Activated CD8-positive, alpha-beta memory T cell treated with anti-CD3 and anti-CD28 coated beads, Interleukin-2, amount 10 ng/mL, durations not matched to agents 7 days and 5 days (primary cell): ENCODE measurements at places on chromosomes 12 and 14.

DNA sequence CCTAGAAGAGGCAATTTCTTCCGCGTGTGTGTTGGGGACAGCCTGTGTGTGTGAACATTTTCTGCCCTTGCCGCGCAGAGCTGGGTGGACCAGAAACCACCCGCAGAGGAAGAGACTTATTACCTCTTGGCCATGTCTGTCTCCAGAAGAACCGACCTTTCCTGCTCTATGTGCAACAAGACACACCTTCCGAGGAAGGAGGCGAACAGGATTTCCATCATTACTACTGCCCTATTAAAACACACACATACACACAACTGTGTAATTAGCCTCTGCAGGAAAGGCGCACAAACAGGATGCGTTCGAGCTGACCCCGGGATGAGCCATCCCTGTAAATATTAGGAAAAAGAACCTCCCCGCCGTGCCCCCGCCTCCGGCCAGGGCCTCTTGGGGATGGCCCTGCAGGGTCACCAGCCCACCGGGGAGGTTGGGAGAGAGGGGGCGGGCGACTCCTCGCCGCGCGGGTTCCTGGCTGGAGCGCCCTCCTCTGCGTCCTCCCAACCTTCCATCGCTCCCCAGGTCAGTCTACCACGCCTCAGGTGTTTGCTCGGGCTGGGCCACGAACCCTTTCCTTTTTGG lies 484 bp upstream of the PRKCH start:
- peak overlapping the region; percentile 97 for H3K4me3 ChIP-seq
- H3K27me3 ChIP-seq, result no peaks in the 10 kb centered on the region
- peaks cover 21% of the 10 kb centered on the region for H3K4me1 ChIP-seq
- no peak for DNase-seq
- H3K27ac ChIP-seq, result peak overlapping the region; percentile 41

- DNase-seq, result no peak
- no peaks in the 10 kb centered on the region for H3K4me1 ChIP-seq
- H3K27me3 ChIP-seq, result no peaks in the 10 kb centered on the region
- H3K4me3 ChIP-seq, result no peak overlapping the region
Measured at GRCh38 chr12:131135311-131135785, 181.6 kb downstream of the ADGRD1 start.

DNA sequence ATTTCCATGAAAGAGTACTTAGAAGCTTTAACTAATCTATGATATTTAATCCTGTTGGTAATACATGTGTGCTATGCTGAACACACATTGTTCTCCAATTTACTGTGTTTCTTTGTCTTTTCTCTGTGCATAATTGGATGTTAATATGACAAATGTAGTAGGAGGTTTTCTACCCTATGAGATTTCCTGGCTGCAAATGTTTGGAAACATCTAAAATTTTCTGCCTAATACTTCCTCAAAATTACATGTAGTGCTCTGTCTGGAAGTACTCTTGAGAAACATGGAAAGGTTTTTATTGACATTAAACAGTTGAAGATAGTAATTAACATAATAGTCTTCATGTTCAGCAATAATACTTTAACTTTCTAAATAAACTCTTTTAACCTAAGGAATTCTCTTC lies 213.0 kb downstream of the KITLG start:
- H3K36me3 ChIP-seq, result no peaks in the 10 kb centered on the region
- H3K27me3 ChIP-seq, result peaks cover 9% of the 10 kb centered on the region
- H3K27ac ChIP-seq, result no peak overlapping the region
- DNase-seq, result no peak
- H3K4me3 ChIP-seq, result no peak overlapping the region

- H3K4me1 ChIP-seq, result no peaks in the 10 kb centered on the region
- no peaks in the 10 kb centered on the region for H3K36me3 ChIP-seq
- no peak for DNase-seq
- H3K27me3 ChIP-seq, result no peaks in the 10 kb centered on the region
- H3K4me3 ChIP-seq, result no peak overlapping the region
- H3K27ac ChIP-seq, result no peak overlapping the region
Measured at GRCh38 chr12:77667101-77667500, 163.6 kb upstream of the NAV3 start.

DNA sequence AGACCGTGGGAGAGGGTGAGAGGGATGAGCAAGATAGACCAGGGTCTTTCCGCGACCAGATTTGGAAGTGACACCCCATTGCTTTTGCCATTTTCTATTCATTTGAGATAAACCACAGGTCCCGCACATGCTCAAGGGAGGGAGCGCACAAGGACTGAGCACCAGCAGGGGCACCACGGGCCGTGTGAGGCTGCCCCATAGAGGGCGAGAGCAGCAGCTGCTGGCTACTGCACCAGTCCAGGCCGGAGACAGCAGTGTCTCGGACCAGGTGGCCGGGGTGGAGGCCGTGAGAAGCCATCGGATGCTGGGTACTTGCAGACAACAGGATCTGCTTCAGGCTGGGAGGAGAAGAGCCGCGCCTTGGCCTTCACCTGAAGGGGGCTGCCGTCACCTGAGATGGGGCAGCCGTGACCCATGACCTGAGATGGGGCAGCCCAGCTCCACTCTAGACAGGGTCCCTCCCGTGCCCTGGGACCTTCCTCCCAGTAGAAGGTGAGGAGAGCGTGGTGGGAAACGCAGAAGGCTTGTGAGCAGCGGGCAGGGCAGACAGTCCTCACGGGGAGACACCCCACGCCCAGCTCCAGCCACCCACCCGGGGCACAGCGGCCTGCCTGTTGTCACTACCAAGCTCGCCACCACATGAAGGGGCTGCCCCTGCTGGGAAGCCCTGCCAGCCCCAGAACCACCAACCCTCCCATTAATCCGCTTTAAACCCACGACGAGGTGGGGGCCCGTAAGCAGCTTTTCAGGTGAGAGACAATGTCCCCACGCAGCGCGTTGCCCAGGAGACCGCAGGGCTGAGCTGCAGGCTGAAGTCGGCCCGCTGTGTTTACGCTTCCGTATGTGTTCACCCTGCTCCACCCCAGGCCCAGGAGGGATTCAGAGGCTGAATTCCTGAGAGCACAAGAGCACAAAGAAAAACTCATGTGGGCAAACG lies 61.7 kb upstream of the FBRSL1 start:
- H3K4me3 ChIP-seq, result no peak overlapping the region
- H3K27me3 ChIP-seq, result peaks cover 12% of the 10 kb centered on the region
- DNase-seq, result no peak
- no peak overlapping the region for H3K27ac ChIP-seq
- H3K4me1 ChIP-seq, result peaks cover 16% of the 10 kb centered on the region

GRCh38 chr14:52951681-52952554 lies 1.1 kb upstream of the FERMT2 start:
- no peak overlapping the region for H3K27ac ChIP-seq
- peaks cover 66% of the 10 kb centered on the region for H3K27me3 ChIP-seq
- H3K4me1 ChIP-seq, result peaks cover 18% of the 10 kb centered on the region
- peak overlapping the region; percentile 41 for H3K4me3 ChIP-seq
- DNase-seq, result no peak

- DNase-seq, result no peak
- peaks cover 11% of the 10 kb centered on the region for H3K4me1 ChIP-seq
- no peak overlapping the region for H3K27ac ChIP-seq
- no peak overlapping the region for H3K4me3 ChIP-seq
- H3K36me3 ChIP-seq, result no peaks in the 10 kb centered on the region
Measured at GRCh38 chr14:35387713-35388579, 16.6 kb downstream of the NFKBIA start.

GRCh38 chr12:79453820-79454219 lies 236.9 kb downstream of the PAWR start:
- no peak for DNase-seq
- no peaks in the 10 kb centered on the region for H3K27me3 ChIP-seq
- no peak overlapping the region for H3K27ac ChIP-seq
- no peaks in the 10 kb centered on the region for H3K36me3 ChIP-seq
